ENCODE measurements at places on chromosomes 7 and 10. TPM values are rescaled to one million over a fixed set of nuclear protein-coding genes. Genes with fewer than 3 reads are reported as not detected.

STEAP1B gene
- total RNA-seq, result 18.2 TPM

PRSS2 gene
- not detected for total RNA-seq

GNAT3 gene
- not detected for total RNA-seq

MRLN gene
- not detected for total RNA-seq

All from MG63 (cell line).